ENCODE measurements at places on chromosomes 1 and 21. TPM values are rescaled to one million over a fixed set of nuclear protein-coding genes. Genes with fewer than 3 reads are reported as not detected.

The LCE1D gene
- polyA plus RNA-seq = not detected

The CHAF1B gene
- 2.4 TPM for polyA plus RNA-seq

The DPT gene
- not detected for polyA plus RNA-seq

The B3GALT2 gene
- polyA plus RNA-seq = 17.1 TPM

The NTMT2 gene
- polyA plus RNA-seq = not detected

The VWA5B1 gene
- not detected for polyA plus RNA-seq

The TMEM269 gene
- polyA plus RNA-seq = not detected

The KRTAP6-3 gene
- not detected for polyA plus RNA-seq

Data from Purkinje cell (primary cell).